ENCODE measurements at places on chromosomes 3 and 15. TPM values are rescaled to one million over a fixed set of nuclear protein-coding genes. Genes with fewer than 3 reads are reported as not detected.

Gene CPN2
- not detected for total RNA-seq

DNA sequence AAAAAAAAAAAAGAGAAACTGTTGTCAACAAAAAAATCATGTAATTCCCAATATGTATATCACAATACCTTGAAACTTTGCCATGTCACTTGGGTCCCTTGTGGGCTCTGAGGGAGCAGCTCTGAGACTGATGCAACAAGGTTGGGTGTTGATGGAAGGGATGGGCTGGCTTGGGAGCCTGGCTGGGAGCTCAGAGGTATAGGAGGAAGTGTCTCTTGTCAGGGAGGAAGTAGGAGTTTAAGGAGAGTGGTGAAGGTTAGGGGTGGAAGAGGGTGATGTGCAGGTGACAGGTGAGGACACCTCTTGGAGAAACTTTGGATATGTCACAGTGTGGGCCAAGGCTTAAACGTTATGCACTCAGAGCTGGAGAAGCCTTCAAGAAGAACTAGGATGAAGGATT, 2.0 kb upstream of the TM6SF1 start:
- peaks cover 45% of the 10 kb centered on the region for H3K27me3 ChIP-seq
- DNase-seq: no peak
- no peak overlapping the region for H3K27ac ChIP-seq

Gene AP2M1
- 401 TPM for total RNA-seq

DNA sequence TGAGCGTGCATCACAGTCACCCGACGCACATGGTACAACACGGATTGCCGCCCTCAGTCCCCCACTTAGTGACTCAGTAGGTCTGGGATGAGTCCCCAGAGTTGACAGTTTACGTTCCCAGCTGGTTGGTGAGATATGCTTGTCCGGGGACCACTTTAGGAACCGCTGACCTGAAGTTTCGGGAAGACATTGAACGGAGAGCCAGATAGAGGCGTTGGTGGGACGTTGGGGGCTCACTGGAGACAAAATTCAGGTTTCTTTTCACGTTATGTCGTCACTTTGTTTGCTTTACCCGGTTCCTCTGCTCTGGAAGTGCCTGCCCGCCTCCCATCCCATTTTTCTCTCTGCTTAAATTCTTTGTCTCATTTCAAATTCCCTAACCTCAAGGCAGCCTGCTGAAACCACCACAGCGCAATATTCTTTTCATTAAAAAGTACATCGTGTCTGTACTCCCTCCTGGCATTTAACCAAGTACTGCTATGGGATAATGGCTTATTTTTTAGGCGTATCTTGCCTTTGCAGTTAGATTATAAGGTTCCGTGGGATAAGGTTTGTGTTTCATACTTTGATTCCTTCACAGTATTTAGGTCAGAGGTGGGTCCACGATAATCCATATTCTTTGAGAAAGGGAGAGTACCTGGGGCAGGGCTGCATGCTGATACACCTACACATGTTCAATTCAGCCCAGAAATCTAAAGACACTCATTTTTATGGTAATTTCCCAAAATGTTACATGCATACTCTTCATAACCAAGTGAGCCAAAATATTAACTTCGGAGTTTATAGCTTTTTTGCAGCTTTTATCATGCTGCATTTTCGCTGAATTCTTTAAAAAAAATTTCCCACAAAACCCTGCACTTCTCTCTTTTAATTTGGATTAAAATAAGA, 921 bp downstream of the LMLN start:
- DNase-seq: peak; percentile 23
- peaks cover 34% of the 10 kb centered on the region for H3K4me1 ChIP-seq
- H3K4me3 ChIP-seq: peak overlapping the region; percentile 97

- H3K27me3 ChIP-seq: peaks cover 2% of the 10 kb centered on the region
- DNase-seq: no peak
- H3K36me3 ChIP-seq: no peaks in the 10 kb centered on the region
- H3K27ac ChIP-seq: no peak overlapping the region
Measured at GRCh38 chr3:113614402-113614801, 82.0 kb downstream of the USF3 start.

DNA sequence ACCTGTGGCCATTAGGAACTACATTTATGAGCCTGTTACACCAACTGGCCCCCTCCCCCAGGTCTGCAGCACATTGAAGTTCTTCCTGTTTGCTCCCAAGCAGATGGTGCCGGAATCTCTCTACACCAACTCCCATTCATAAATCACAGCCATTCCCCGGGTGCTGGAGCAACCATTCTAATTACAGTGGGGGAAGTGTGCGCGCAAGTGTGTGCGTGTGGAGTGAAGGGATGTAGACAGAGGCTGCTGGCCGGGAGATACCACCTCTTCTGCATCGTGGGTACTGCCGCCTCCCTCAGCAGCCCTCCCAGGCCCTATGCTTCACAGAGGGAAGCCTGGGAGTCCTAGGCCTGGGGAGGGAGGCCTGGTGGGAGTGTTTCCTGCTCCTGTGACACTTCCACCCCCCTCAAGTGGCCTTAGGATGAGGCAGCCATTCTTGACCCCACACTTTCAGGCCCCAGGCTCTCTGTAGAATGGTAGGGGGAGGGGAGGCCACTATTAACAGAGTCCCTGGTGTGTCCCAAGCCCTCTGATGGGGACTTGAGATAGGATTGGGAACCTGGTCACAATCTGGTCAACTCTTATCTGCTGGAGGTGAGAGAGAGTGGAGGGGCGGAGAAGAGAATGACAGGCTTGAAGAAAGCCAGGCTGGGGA, 69.1 kb downstream of the MAGEF1 start:
- DNase-seq: no peak
- no peaks in the 10 kb centered on the region for H3K27me3 ChIP-seq
- H3K27ac ChIP-seq: no peak overlapping the region
- peaks cover 13% of the 10 kb centered on the region for H3K4me1 ChIP-seq
- no peak overlapping the region for H3K4me3 ChIP-seq
- peaks cover 5% of the 10 kb centered on the region for H3K36me3 ChIP-seq
